Activated CD8-positive, alpha-beta memory T cell treated with anti-CD3 and anti-CD28 coated beads, Interleukin-2, amount 10 ng/mL, durations not matched to agents 7 days and 5 days (primary cell): ENCODE measurements at places on chromosomes 4 and X. TPM values are rescaled to one million over a fixed set of nuclear protein-coding genes. Genes with fewer than 3 reads are reported as not detected.

Gene SULT1E1
- total RNA-seq = not detected

Gene CDX4
- total RNA-seq = not detected

Gene TEX13D
- total RNA-seq = not detected

Gene SCRG1
- not detected for total RNA-seq

Gene RHOXF1
- not detected for total RNA-seq

Gene FHDC1
- total RNA-seq = 0.14 TPM

Gene MAGEC2
- total RNA-seq = not detected

Gene MGARP
- total RNA-seq = not detected

Gene UNC5C
- total RNA-seq = not detected

Gene SYAP1
- 18.4 TPM for total RNA-seq

Gene PPM1K
- total RNA-seq = 76.8 TPM

Gene SYTL4
- total RNA-seq = not detected

Gene KCND1
- 5.5 TPM for total RNA-seq

Gene RBM46
- total RNA-seq = not detected

Gene TENM3
- not detected for total RNA-seq

Gene MAGEA2
- total RNA-seq = not detected

Gene RPS6KA6
- total RNA-seq = not detected

Gene SMS
- 76.2 TPM for total RNA-seq

Gene PDGFC
- total RNA-seq = not detected

Gene HSFX2
- 0.23 TPM for total RNA-seq
